ENCODE measurements at places on chromosomes 6 and 20. TPM values are rescaled to one million over a fixed set of nuclear protein-coding genes. Genes with fewer than 3 reads are reported as not detected.

Gene FAM83C
- total RNA-seq = not detected

Gene BANF2
- not detected for total RNA-seq

DNA sequence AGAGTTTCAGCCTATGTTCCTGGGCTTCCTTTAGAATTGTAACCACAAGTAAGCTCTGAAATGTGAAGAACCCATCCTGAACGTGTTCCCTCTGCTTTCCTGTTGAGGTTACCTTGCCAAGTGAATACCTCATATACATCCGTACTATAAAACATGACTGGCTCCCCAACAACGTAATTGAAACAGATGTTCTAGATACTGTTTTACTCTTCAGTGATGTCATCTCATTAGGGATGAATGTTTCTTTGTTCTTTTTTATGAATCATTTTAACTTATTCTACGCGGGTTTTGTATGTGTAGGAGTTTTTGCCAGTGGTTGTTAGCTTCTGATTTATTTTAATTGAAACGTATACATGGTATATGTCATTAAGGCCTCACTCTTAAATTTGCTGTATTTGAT, 166.8 kb downstream of the SAMD5 start:
- DNase-seq = no peak

GRCh38 chr20:57568088-57568896, 7.4 kb downstream of the PCK1 start:
- no peak for DNase-seq

- DNase-seq = no peak
These were observed 514 bp downstream of the TCFL5 start for GRCh38 chr20:62860924-62861691.
